Fibroblast of villous mesenchyme (primary cell): ENCODE measurements at places on chromosomes 3 and 15. TPM values are rescaled to one million over a fixed set of nuclear protein-coding genes. Genes with fewer than 3 reads are reported as not detected.

Gene EIF4E3
- total RNA-seq = 0.43 and 0.64 TPM in 2 replicates

Gene SLC22A13
- total RNA-seq = 0.32 and 0.43 TPM in 2 replicates

Gene CCR3
- total RNA-seq = not detected in 2 replicates

Gene KIF9
- 1.6 and 2.2 TPM in 2 replicates for total RNA-seq

GRCh38 chr15:75720787-75721479, 8.3 kb upstream of the CSPG4 start:
- no peak for DNase-seq

DNA sequence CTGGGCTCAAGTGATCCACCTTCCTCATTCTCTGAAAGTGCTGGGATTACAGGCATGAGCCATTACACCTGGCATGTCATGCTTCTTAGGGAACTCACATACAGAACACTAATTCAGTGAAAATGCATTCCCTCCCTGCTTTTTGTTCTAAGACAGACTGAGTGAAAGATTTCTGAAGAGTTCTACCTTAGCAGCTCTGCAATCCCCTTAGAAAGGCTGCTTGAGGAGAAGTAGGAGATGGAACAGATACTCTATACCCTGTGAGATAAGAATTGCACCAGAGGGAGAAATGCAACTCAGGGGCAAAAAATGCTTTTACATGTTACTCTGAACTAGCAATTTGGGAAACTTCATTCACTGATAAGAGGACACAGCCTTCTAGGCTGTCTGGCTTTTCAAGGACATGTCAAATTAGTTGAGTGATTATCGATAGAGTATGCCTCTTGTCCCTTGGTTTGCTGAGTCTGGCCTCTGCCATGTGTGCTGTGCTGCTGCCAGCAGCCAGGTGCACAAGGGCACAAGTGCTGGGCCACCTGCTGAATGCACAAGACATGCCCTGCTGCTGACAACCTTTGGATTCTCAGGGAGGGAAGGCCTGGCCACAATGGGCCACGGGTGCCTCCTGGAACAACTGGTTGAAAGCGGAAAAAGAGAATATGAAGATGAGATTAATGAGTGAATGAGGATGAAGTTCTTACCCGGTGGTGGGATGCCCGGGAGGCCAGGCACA, 17.8 kb downstream of the UQCC5 start:
- no peak for DNase-seq

- no peak for DNase-seq
These were observed 95.3 kb upstream of the ATP2B2 start for GRCh38 chr3:10600726-10601125.

DNA sequence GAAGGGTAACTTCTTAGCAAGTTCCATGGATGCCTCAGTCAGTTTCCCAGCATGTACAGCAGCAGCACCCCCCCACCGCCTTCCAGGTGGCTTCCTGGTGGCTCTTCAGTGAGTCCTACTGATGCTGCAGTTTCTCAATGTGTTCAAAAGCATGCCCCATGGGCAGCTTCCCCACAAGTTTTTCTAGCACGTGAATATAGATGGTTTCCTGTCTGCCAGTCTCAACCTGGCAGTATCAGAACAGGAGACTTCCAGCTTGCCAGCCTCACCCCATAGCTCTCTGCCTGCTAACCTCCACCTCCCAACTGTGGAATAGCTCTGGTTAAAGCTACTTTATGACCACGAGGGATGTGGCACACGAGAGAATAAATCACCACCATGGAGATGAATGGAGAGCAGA, 188.3 kb upstream of the SLCO3A1 start:
- DNase-seq = no peak

- no peak for DNase-seq
These were observed 3.1 kb downstream of the SERF2 start for GRCh38 chr15:43795197-43795596.

- DNase-seq = peak; percentile 97
These were observed 33.6 kb downstream of the TMEM212 start for GRCh38 chr3:171876680-171877147.

- no peak for DNase-seq
These were observed 32.8 kb downstream of the PLSCR1 start for GRCh38 chr3:146511402-146512134.

DNA sequence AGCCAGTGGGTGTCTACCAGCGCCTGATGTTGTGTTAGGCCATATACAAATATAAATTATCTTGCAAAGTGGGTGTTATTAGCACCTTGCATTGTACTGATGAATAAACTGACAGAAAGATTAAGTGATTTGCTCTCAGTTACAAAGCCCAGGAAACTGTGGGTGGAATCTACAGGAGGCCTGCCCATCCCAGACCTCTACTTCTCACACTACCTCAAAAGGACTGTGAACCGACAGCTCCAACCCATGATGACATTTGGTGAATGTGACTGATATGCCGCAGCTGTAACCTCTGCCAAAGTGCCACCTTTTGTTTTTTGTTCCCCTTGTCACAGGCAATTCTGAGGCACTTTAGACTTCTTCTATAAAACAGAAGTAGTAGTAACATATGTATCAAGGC, 43.7 kb upstream of the KCNMB2 start:
- no peak for DNase-seq

DNA sequence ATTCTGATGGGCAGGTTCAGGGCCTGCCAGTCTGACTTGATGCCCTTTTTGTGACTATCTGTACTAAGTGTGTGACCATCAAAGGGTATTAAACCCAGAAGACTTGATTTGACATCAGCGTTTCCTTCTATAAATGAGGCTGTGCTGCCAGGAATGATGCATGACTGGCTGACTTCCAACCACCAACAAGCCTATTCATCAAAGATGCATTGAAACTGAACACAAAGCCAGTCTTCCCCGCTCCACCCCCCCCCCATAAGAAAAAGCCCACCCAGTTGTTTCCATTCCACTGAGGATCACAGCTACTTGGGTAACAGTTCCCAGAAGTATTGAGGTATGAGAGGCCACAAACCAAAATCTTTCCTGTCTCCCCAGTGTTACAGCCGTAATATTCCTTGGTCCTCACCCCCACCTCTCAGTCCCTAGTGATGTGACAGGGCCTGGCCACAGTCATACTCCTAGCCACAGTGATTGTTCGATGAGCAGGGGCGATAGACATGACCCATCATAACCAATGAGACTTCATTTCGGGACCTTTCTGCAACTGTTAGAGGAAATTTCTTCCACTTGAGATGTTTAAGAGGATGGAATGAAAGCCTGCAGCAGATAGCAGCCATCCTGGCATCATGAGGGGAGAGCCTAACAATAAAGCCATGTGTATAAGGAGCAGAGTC, 22.6 kb downstream of the SH3BP5 start:
- no peak for DNase-seq

DNA sequence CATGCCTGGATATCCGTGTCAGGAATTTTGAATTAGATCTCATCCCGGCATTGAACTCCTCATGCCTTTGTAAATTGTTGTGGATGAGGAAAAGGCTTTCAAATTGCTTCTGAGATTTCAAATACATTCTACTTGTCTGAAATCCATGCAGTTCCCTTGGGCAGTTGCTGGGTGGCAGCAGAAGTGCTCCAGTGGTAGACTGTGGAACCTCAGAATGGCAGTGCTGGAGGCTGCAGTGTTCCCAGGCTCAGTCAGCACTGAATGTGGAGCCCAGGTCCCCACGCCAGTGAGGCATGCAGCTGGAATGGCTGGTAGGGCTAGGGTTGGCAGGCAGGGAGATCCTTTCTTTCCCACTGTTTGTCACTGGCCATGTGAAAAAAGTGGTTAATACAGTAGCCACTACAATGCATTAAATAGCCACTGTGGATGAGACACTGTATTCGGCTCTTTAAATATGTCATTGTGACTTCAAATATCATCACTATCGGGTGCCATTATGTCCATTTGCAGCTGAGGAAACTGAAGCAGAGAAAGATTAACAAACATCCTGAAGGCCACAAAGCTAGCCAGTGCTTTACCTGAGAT, 98.6 kb downstream of the TPRG1 start:
- peak; percentile 78 for DNase-seq

DNA sequence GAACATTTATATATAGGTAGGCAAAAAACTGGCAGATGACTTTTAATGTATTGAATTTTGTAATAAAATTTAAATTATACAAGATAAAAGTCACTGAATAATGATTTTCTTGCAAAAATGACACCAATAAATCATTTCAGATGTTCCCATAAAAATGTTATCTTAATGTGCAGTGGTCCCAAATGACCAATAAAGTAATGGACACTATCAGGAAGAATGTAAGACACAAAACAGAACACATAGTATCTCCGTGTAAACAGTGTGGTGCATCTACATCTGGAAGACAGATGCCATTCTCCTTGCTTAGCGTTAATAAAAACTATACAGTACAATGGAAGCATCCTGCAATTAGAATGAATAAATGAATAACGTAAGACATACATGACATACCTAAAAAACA, 41.5 kb downstream of the FGF7 start:
- DNase-seq = peak; percentile 87

DNA sequence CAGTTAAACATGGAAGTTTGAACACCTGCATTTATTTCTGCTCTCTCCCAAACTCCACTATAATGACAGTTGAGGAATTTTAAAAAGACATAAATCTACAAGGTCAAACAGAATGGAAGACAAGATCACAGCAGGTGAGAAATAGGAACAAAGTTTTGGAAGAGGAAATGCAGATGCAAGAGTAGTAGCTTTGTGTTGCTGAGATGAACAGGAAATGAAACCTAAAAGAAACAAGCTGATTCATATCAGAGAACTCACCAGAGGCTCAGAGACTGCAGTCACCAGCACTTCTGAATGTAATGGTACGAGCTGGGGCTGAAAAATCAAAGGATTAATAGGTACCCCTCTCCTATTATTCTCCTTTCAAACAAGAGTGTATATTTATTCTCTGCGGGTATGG, 459.9 kb downstream of the RAP2B start:
- no peak for DNase-seq

DNA sequence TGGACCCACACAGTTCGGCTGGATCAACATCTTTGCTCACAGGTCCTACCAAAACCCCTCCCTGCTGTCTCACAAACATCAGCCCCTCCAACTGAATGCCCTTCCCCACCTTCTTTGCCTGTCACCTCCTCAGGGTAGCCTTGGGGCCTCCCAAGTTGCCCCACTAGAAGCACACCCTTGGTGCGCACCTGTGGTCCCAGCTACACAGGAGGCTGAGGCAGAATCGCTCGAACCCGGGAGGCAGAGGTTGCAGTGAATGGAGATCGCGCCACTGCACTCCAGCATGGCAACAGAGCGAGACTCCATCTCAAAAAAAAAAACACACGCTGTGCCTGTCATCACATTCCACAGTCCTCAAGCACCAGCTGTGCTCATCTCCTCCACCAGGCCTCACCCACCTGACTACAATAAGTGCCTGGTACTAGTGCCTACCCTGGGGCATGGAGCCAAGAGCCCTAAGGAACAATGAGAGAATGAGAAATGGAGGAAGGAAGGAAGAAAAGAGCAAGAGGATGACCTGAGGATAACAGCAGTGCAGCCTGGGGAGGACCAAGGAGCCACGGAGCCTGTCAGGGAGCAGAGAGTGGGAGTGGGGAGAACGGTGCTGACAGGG, 26.0 kb downstream of the RPN1 start:
- DNase-seq = no peak

DNA sequence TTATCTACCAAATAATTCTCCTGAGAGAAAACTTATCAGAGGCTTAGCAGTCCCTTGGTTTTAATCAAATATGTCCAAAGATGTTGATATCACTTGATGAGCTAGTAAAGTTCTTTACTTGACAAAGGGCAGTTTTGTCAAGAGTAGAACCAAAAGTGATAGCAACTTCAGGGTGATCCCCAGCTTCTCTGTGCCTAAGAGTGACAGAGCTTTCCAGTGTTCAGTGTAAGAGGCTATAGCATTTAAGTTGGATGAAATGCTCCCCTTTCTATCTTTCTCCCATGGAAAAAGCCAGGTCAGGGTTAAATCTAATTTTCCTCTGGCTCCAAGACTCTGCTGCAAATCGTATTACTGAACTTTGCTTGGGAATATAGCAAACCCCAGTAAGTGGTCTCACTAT, 120.8 kb downstream of the UNC13C start:
- DNase-seq = no peak

DNA sequence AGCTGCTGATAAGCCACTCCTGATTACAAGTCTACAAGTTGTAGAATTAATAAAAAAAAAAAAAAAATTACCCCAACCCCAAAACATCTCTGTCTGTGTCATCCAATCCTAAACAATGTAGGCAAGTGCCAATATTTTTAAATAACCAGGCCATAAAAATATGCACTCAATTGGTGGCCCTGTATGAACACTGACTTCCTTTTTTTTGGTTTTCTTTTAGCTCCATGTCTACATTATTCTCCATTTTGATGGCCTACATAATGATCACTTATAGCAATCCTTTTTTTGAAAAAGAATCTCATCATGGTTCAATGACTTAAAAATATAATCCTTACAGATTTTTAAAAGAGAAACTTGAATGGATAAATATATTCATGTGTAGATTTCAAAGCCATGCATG, 72.1 kb downstream of the FOXP1 start:
- DNase-seq = no peak

- peak; percentile 77 for DNase-seq
These were observed 90.4 kb downstream of the NAALADL2 start for GRCh38 chr3:174949523-174949922.

DNA sequence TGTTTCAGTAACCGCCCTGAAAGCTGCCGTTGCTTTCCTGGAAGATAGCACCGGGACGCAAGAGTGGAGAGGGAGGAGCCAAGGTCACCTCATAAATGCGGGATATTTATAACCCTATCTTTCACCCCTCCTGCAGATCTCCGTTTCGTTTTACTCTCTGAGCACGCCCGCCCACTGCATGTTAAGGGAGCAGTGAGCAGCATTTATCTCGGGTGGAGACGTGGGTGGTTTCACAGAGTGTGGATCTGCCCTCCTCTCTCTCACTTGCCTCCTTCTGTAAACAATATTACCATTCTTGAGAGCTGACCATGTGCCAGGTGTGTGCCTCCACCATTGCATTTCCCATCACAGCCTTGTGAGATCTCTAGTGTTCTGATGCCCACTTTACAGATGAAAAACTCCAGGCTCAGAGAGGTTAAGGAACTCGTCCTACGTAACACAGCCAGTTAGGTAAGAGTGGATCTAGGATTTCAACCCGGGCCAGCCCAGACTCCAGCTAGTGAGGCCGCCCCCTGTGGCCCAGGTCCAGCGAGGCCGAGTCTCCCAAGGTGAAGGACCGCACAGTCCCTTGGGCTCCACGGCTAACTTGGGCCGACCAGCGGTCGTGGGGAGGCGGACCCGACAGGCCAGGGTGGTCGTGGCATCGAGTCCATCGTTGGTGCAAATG, 16.9 kb upstream of the SEMA4B start:
- DNase-seq = peak; percentile 95

DNA sequence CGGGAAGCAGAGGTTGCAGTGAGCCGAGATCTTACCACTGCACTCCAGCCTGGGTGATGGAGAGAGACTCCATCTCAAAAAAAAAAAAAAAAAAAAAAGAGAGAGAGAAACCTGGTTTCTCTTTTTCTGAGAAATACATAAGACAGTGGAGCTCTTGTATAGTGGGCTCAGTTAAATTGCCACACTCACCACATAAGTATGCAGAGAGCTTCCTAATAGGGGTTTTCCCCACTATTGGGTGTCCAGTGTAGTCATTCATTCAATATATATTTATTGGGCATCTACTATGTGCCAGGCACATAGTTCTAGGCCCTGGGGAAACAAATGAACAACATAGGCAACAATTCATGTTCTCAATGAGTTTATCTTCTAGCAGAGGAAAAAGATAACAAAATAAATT, 48.9 kb upstream of the FMN1 start:
- DNase-seq = no peak

- DNase-seq = no peak
These were observed 64.0 kb upstream of the TTBK2 start for GRCh38 chr15:42984493-42985034.
